ENCODE measurements at places on chromosomes 5 and 9.
A peak's percentile ranks its signal among the peaks of the same experiment; 100 is the strongest.

DNA sequence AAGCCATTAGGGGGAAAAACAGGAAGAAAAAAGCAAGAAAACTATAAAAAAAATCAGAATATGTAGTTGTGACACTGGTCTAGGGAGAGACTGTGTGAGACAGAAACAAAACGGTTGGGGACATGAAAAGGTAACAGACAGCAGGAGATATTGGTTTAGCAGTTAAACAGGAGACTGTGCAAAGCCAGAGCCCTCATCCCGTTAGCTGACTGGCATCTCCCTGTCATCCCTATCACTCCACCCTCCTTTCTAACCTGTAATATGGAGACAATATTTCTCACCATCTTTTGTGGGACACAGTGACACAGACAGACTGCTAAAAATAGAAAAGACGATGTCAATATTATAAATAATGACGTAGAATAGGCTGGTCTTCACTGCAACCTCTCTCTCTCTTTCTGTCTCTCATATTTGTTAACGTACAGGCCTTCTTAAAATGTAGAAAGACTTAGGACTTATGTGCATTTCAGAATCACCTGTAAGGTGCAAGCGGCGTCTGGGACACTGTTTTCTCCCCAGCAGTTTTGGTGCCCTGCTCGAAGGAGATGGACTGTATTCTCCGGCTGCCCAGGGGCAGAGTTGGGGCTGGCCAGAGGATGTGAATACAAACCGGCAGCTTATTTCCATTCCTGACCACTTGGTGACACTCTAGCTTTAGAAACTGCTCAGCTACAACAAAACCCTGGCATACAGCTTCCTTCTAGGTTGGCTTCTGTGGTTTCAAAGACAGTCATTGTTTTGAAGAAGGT is 190.6 kb downstream of the MAT2B start:
- peak; percentile 10 for DNase-seq

DNA sequence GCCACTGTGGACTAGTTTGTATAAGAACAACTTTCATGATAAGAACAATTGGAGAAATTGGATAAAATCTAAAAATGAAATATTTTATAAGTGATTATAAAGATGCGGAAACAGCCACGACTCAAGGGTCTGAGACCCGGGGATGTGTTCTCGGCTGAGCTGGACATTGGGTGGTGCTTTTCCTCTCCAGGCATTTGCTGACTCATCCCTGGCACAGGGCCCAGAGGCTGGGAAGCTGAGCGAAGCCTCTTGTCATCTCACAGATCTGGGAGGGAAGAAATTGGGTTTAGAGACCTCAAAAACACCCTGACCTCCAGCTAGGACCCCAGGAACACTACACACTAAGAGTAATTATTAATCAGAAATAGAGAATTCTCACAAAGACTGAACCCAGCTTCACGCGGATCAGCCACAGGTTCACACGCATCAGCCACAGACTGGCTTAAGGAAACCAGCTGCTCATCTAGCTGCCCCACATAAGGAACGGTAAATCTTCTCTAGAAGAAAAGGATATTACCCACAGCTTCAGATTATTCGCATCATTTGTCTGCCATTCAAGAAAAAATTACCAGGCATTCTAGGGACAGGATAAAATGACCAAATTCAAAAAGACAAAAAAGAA is 2.8 kb upstream of the OR2V1 start:
- no peak for DNase-seq

DNA sequence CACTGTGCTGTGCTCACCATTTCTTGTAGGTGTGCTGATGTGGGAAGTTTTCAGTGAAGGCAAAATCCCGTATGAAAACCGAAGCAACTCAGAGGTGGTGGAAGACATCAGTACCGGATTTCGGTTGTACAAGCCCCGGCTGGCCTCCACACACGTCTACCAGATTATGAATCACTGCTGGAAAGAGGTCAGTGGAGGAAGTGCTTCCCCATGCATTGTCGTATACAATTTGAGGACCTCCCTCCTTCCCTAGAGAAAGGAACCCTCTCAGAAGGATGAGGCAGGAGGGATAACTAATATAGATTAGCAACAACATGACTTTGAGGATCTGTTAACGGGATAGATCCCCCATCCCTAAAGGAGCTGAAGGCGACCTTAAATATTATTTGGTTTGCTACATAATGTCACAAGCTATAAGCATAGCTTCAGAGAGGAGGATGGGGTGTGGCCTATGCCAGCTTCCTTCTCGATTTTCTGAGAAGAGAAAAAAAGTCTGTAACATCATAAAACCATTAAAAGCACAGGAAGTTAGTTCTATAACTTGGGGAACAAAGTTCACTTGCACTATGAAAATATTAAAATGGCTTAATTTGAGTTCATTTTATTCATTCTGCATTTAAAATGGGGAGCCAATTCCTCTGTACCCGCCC is 17.0 kb upstream of the CYFIP2 start:
- DNase-seq = no peak

GRCh38 chr9:12464910-12465512 is 228.2 kb upstream of the TYRP1 start:
- peak; percentile 32 for DNase-seq

- no peak for DNase-seq
Measured at GRCh38 chr5:177306674-177307543, 3.3 kb downstream of the PRELID1 start.

DNA sequence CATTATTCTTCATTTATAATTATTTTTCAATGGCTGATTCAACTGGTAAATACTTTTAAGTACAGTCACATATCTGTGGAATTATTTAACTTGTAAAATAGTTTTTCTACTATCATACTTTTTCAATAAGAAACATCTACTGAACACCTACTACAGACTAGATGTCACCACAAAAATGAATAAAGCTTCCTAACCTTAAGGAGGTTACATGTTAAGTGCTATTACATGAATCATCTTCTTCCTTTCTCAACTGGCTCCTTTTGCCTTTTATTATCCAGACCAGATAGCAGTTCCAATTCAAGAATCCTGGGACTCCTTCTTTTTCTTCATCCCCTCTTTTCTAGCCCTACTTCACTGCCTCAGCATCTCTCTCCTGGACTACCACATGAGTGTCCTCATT is 4.7 kb downstream of the PGGT1B start:
- DNase-seq = no peak

- DNase-seq = no peak
Measured at GRCh38 chr5:144009116-144009515, 161.3 kb downstream of the YIPF5 start.

DNA sequence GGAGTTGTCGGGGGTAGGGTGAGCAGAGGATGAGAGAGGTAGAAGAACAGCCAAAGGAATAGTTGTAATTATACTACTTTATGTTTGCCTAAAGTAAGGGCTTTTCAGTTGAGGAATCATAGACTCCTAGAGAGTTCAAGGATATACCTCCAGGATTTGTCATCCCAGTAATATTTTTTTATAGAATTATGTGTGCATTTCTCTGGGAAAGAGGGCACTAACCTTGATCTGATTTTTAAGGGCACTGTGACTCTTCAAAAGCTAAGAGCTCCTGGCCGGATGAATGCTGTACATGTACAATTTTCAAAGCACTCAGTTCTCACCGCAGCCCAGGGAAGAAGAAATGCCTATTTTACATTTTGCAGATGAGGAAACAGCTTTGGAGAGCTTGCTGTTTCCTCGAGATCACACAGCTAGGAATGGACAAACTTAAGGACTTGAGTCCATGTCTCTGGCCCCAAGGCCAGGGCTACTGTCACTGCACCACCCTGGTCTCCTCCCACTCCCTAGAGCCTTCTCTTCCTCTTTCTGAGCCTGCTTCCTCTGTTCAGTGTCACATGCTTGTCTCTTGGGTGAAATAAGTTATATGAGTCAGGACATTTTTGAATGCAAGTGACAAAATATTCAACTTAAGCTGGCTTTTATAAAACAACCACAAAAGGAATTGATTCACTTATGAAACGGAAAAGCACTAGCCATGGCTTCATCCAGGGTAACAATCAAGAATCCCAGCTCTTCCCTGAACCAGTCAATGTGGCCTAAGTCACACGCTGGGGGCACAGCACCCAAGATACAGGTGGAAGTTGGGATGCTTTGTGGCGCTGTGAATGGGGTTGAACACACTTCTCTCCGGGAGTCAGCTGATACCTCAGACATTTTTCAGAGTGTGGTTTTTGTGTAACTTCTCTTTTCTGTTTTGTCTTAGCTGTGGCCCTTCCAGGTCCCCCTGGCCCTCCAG is 45.7 kb upstream of the TGFBR1 start:
- no peak for DNase-seq

DNA sequence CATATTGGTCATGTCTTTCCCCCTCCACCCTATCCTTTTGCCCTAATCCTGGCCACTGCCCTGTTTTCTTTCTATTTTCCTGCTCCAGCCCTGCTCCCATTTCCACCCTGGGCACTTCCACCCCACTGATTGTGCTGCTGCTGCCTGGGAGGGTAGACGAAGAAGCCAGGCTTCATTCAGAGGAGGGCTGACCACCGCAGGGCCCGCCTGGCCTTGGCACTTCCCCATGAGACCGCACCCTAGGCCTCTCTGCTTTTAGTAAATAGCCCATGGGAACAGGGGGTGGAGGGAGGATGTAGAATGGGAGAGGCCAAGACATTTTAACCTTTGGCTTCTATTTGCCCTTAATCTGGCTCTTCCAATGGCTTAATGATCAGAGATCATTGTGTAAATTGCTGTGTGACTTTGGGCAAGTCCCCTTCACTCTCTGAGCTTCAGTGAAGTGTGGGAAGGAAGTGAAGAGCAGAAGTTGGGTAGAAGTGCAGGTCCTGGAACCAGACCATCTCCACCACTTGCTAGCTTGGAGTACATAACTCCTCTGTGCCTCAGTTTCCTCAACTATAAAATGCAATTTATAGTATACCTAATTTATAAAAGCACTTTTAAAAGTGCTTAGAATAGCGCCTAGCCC is 13.6 kb upstream of the GPX3 start:
- DNase-seq = no peak

DNA sequence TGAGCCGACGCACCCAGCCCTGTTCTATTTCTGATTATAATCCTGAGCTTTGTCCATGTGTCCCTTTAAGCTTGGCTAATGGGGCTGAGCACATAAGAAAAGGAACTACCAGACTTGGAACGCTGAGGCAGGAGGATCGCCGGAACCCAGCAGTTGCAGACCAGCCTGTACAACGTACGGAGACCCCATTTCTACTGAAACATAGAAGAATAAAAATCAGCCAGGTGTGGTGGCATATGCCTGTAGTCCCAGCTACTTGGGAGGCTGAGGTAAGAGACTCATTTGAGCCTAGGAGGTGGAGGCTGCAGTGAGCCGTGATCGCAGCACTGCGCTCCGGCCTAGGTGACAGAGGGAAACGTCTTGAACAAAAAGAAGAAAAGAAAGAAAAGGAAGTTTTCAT is 22.3 kb downstream of the TRIM7 start:
- no peak for DNase-seq

- no peak for DNase-seq
Measured at GRCh38 chr5:81183811-81184748, 49.0 kb upstream of the CKMT2 start.

Measured in NCI-H1092 (cell line).